ENCODE measurements at places on chromosomes 11 and 22. TPM values are rescaled to one million over a fixed set of nuclear protein-coding genes. Genes with fewer than 3 reads are reported as not detected.

DNA sequence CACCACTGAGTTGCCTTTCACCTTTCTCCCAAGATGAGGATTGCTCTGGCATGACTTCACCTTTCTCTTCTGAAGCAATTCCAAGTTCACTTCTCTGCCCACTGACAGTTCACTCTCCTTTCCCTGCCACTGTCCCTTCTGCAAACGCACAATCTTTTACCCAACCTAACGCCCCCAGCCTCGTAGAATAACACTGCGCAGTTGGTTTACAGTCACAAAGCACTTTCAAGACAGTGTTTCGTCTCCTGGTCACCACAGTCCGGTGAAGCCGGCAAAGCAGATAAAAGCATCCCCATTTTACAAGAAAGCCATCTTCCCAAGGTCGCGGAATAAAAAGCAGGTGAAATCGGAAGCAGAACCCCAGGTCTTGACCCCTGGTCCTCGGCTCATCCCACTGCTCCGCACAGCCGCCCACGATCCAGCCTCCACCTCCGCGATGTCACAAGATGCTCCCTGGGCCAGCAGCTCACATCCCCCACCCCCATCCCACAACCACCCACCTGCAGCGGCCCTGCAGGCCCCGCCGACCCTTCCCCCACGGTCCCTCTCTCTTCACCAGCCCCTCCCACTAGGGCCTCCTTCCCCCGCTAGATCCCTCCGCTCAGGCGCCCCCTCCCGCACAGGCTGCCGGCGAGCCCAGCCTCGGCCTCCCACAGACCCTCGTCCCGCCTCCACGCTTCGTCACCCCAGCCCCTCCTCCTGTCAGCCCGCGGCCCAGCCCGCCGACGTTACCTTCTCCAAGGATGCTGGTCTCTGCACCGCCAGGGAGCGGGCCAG, 585 bp downstream of the PI4KA start:
- H3K4me3 ChIP-seq: peak overlapping the region; percentile 86
- peak overlapping the region; percentile 83 for H3K27ac ChIP-seq
- H3K27me3 ChIP-seq: no peaks in the 10 kb centered on the region
- DNase-seq: peak; percentile 87
- peaks cover 52% of the 10 kb centered on the region for H3K4me1 ChIP-seq
- peaks cover 27% of the 10 kb centered on the region for H3K36me3 ChIP-seq

DNA sequence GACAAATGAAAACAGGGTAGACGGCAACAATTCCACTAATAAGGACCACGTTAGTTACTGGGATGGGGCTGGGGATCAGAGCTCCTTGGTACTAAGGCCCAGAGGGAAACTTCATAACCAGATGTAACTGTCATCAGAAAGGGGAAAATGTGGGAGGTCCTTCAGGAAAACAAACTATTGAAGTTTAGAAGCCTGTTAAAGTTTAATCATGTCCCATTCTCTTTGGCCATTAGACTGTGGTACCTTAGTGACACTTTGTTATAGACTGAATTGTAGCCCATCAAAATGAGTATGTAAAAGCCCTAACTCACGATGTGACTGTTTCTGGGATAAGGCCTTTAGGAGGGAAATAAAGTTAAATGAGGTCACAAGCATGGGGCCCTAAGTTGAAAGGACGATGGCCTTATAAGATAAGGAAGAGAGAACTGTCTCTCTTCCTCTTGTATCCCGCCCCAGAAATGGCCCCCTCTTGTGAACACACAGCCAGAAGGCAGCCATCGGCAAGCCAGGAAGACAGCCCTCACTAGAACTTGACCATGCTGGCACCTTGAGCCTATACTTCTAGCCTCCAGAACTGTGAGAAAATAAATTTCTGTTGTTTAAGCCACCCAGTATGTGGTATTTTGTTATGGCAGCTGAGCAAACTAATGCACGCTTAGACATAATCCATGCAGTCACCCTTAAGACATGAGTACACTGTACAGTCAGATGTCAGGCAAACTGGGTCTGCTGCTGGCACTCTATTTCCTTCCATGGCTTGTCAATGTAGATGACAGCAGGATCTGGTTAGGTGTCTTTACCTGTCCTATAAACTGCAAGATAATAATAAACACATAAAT, 26.9 kb upstream of the USP47 start:
- no peak for DNase-seq
- no peaks in the 10 kb centered on the region for H3K36me3 ChIP-seq
- H3K4me3 ChIP-seq: no peak overlapping the region
- H3K27ac ChIP-seq: no peak overlapping the region
- H3K4me1 ChIP-seq: no peaks in the 10 kb centered on the region

The TBX1 gene
- total RNA-seq: not detected

DNA sequence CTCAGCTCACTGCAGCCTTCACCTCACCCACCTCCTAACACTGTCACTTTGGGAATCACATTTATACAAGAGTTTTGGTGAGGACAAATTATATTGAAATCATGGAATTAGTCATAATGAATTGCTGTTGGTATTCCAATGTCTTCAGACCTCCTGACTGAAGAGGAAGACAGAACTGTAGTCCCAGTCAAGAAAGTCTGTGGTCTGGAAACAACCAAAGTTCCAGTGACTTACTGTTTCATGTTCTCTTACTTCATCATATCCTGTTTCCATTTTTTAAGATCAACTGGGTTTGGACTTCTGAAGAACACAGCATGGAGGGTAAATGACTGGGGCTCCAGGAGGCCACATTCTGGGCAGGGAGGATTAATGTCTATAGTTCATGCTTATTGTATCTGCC, 43.0 kb upstream of the HIPK3 start:
- H3K27ac ChIP-seq: no peak overlapping the region
- H3K4me3 ChIP-seq: no peak overlapping the region
- DNase-seq: no peak
- H3K4me1 ChIP-seq: no peaks in the 10 kb centered on the region

The CARD18 gene
- total RNA-seq: not detected

The CRYBB3 gene
- total RNA-seq: not detected

The DUSP8 gene
- total RNA-seq: 2.7 TPM

The FOLH1 gene
- not detected for total RNA-seq
